ENCODE measurements at places on chromosomes 4 and X.

- DNase-seq: no peak
These were observed 139.2 kb downstream of the SHOX start for GRCh38 chrX:769796-770195.

DNA sequence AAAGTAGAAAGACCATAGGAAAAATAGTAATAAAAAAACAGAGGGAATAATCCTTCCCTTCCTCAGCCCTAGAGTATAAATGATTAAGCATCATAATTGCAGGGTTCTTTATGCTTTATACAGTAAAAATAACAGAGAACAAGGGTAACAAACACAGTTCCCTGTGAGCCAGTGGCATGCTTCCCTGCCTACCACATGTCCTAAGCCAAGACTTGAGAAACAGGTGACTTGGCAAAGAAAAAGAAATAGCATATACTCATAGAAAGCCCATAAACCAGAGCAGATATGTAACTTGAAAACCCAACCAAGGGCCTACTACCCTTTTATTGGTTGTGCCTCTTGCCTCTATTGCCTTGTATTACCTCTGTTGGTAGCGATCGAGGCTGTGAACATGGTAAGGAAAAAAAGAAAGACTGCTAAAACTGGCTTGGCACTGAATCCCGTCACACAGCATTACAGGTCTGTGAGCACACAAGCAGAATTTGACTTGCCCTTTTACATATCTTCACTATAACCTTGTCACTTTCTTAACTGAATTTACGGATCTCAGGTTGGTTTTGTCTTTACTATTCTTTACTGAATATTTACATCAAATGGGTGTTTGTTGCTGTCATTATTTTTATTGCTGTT is 30.9 kb upstream of the MYOZ2 start:
- DNase-seq: no peak

- no peak for DNase-seq
These were observed 371.7 kb downstream of the FAM133A start for GRCh38 chrX:94045724-94046123.

DNA sequence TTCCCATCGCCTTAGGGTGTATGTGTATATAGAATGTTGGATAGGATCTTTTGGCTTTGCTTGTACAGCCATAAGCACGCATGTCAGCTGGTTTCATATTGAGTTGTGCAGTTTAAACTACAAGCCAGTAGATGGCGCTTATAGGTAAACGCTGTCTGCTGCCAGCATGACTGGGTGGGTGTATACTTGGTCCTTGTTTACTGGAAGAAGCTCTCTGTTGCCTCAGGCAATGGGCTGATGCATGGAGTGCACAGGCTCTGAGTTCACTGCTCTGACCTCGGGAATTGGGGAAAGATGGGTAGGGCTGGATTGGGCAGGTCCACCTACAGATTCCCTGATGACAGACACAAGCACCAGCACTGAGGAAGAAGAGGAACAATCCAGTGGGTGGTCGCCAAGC is 831.5 kb downstream of the STIM2 start:
- peak; percentile 43 for DNase-seq

DNA sequence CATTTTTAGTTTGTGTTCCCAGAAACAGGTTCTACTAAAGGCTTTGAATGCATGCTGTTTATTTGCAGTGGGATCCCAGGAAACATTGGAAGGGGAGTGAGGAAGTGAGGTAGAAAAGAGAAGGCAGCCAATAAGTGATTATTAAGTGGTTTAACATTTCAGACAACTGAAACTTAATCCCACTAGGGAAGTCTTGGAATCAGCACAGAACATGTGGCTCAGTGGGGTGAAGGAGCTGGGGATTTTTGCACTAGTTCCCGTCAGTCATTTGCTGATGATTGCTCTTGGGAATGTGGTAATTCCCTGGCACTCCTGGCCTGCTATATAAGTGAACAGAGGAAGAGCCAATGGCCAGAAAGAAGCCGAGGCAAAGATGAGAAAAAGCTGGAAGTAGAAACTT is 1053.0 kb upstream of the IGFBP7 start:
- no peak for DNase-seq

DNA sequence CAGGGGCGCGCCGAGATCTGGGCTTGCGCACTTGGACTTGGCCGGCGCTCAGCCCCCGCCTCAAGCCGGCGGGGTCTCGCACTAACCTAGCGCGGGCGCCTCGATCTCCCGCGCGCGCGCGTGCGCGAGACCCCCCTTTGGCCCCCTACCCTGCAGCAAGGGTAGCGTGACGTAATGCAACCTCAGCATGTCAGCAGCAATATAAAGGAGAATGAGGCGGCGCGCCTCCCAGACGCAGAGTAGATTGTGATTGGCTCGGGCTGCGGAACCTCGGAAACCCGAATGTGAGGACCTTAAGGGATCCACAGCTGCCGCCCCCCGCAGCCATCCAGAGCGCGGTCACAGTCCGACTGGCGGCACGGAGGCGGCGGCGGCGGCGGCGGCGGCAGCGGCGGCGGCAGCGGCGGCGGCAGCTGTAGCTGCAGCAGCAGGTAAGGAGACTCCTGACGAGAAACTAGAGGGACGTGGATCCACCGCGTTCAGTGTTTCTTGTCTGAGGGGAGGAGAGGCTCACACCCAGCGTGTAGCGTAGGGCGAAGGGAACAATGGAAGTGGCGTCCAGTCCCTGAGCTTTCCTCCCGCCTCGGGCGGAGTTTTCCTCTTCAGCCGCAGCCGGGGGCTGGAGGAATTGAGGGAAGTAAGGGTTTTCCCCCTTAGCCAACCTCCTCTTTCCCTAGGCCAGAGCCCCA is at the start of the genes SATL1 and ZNF711:
SATL1 (minus strand) TSS at position 19 of the 689 bp plus-strand sequence. CDS start 134,811 bp downstream, outside the sequence.
ZNF711 (plus strand) TSS at position 231 of the 689 bp plus-strand sequence. CDS start 3,582 bp downstream, outside the sequence.
- DNase-seq: peak; percentile 79

All from KBM-7 (cell line).